ENCODE measurements at places on chromosomes 5 and 9.

DNA sequence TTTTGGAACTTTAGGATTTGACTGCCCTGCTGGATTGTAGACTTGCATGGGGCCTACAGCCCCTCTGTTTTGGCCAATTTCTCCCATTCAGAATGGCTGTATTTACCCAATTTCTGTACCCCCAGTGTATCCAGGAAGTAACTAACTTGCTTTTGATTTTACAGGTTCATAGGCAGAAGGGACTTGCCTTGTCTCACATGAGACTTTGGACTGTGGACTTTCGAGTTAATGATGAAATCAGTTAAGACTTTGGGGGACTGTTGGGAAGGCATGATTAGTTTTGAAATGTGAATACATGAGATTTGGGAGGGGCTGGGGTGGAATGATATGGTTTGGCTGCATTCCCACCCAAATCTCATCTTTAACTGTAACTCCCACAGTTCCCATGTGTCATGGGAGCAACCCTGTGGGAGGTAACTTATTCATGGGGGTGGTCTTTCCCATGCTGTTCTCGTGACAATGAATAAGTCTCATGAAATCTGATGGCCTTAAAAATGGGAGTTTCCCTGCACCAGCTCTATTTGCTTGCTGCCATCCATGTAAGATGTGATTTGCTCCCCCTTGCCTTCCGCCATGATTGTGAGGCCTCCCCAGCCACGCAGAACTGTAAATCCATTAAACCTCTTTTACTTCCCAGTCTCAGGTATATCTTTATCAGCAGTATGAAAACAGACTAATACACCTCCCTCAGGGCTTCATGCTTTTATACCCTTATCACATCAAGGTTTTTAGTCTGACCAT is 206.6 kb downstream of the DENND1A start:
- no peak for DNase-seq

- DNase-seq: no peak
Observed at GRCh38 chr9:112112519-112112918, 62.6 kb downstream of the SUSD1 start.

DNA sequence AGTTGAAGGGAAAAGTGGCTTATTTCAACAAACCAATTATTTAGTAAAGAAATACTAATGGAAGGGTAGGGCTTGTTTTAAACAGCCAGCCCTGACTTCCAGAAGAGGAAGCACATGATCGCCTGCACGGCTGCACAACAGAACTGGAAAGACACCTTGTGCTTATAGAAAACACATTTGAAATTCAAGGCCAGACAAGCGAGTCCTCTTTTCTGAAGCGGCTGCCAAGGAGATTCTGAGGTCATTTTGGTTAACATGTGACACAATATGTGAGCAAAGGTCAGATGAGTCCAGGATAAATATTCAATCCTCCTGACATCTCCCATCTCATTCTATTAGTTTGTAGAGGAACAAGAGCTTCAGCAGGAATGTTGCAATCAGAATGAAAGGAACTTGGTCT is 461.4 kb upstream of the ST8SIA4 start:
- DNase-seq: no peak

- no peak for DNase-seq
Observed at GRCh38 chr5:79529110-79529509, 15.2 kb upstream of the HOMER1 start.

DNA sequence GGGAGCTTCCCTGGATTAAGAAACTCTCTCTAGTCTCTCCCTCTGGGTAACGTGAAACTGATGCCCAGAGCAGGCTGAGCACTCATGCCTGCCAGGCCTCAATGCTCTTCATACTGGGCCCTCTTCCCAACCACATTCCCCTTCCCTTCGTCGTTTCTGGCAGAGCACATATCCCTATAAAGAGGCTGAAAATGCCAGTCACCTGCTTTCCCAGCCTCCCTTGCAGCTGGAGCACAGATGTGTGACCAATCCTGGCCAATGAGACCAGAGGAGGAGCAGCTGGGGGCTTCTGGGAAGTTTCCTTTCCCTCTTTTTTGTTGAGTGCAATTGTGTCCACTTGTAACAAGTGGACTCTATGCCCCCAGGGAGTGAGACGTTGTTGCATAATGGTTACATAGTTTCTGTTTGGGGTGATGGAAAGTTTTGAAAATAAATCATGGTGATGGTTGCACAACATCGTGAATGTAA is 30.2 kb upstream of the SMIM23 start:
- no peak for DNase-seq

Data from neural crest cell (in vitro differentiated cells).